Activated CD8-positive, alpha-beta memory T cell treated with anti-CD3 and anti-CD28 coated beads for 4 hours (primary cell): ENCODE measurements at places on chromosomes 7 and 10.

- DNase-seq = no peak
Measured at GRCh38 chr7:128265156-128265905, 24.3 kb downstream of the LEP start.

GRCh38 chr10:7855205-7855604 lies 36.9 kb downstream of the TAF3 start:
- no peak for DNase-seq

GRCh38 chr7:77570330-77571011 lies 33.4 kb downstream of the PTPN12 start:
- no peak for DNase-seq

GRCh38 chr10:122521011-122521410 lies 39.5 kb upstream of the DMBT1 start:
- DNase-seq = no peak

DNA sequence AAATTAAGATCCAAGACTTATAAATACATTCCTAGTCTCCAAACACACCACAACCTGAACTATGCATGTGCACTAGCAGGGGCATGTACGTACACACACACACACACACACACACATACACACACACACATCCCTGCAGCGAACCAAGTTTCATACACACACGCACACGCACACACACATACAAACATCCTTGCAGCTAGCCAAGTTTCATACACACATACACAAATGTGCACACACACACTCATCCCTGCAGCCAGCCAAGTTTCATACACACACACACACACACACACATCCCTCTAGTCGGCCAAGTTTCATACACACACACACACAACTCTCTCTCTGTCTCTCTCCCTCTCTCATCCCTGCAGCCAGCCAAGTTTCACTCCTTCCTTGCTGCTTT lies 82.7 kb upstream of the WIPF3 start:
- DNase-seq = no peak

DNA sequence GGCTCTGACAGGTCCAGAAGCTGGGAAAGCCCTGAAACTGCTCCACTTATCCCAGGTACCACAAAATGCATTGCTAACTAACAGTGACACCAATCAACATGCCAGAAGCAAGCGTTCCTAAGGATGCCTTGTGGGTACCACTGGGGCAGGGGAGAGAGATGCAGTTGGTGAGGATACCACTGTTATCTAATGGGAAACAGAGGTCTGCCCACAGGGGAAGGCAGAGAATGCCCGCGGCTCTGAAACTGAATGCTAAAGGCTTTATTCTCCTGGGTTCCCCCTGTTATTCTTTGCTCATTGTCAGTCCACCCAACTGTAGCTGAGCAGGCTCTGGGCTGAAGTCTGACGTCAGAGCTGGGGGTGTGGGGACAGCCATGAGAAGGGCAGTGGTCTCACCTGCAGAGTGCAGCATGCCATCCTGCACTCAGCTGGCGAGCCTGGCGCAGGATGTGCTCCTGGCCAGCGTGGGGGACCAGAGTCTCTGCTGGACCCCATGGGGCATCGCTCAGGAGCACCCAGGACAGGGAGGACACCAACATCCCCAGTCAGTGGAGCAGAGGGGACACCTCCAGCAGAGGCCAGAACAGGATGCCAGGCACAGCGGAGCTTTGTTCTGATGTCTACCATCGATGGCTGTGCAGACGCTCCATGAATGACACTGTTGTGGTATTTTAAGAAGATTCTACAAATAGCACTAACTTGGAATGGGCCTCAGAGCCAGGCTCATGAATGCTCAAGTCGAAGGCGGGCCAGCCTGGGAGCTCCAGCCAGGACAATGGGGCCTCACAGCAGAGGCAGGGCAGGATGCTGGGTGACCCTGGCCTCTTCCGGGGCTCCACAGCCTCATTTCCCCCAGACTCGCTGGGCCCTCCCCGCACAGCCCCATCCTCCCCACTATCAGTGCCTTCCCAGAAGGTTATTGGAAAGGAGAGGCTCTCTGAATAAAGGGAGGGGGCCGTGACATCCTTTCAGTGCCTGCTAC lies 95.8 kb downstream of the ARHGAP22 start:
- DNase-seq = no peak

DNA sequence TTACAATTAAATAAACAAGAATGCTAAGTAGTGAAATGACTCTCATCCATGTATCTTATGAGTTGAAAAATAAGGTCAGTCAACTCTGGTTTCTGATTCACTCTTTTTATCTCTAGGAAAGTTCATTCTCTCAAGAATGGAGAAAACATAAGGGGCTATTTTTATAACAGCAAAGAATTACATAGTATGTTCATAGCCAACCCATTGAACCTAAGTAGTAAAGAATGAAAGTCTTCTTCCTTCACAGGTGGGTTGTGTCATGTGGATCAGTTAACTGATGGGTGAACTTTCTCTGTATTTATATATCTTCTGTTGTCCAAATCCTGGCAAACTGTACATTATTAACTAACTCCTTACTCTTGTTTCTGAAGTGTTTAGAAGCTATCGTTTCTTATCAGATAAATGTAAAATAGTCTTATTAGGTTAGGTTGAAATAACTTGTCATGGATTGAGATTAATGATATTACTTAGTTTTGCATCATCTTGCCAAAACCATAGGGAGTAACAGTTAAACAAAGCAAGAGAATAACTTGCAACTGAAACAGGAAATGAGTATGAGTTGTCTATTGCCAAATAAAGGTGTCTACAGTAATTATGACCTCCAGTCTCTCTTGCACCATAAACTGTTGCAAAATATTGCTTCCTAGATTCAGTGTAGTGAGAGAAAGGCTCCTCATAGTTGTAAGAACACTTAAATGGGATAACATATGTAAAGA lies 86.8 kb downstream of the ANKRD7 start:
- no peak for DNase-seq

- no peak for DNase-seq
Measured at GRCh38 chr7:155009570-155010157, 6.7 kb upstream of the PAXIP1 start.

DNA sequence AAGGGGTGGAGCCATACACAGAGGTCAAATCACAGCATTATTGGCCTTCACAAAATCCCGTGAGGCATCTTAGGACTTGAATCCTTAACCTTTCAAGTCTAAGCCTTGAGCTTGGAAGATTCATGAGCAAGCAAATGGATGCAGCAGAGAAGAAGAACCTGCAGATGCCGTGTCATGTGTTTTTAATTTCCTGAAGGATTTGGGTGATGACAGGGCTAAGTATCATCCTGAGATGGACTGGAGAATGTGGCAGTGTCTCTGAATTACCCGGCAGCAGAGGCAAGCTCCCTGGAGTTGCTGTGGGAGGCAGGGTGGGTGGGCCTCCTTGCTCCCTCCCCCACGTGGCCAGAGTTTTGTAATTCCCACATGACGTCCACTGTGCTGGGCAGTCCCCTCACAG lies 50.8 kb downstream of the GCC1 start:
- DNase-seq = no peak

GRCh38 chr7:155398944-155399343 lies 59.0 kb upstream of the EN2 start:
- DNase-seq = no peak

DNA sequence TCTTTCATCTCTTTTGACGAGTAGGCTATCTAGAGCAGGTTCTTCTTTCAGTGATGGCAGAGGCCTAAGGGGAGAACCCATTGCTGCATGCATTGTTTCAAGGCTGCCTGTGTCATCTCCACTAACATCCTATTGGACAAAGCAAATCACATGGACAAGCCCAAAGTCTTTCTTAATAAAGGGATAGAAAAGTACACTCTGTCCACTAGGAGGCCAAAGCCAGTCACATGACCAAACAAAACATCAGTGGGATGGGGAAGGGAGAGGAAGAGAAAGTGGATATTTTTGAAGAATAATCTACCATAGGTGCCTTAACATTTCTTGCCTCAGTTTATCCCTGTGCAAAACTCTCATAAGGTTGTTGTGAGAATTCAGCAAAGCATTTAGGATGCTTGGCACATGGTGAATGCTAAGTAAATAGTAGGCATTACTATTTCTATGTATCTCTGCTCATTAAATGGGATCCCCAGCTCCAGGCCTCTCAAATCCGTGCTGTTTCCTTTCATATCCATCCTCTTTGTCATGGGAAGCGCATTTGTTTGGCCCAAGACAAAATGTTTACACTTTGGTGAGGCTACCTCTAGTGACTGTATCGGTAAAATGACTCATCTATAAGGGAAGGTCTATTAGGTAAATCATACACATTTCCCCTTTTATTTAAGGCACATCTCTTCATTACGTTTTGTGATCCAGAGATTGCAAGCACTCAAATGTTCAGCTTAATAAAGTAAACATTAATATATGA lies 16.7 kb upstream of the CADPS2 start:
- no peak for DNase-seq

GRCh38 chr10:124149189-124150042 lies 56.0 kb upstream of the CHST15 start:
- no peak for DNase-seq

DNA sequence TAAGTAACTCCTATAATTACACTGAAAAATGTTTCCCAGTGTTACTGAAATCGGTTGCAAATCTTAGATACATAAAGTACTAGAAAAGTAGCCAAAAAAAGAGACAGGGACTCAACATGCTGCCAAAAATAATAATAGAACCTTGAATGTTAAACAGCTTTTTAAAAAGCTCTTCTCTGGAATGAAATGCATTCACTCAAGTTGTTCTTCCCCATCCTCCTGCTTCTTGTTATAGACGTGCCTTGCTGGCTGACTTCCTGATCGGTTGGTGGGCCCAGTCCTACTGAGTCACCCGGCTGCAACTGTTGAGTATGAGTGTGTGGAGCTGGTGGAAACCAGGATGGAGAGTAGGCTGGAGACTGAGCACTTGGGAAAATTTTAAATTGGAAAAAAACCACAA lies 30.6 kb upstream of the RAPGEF5 start:
- no peak for DNase-seq

DNA sequence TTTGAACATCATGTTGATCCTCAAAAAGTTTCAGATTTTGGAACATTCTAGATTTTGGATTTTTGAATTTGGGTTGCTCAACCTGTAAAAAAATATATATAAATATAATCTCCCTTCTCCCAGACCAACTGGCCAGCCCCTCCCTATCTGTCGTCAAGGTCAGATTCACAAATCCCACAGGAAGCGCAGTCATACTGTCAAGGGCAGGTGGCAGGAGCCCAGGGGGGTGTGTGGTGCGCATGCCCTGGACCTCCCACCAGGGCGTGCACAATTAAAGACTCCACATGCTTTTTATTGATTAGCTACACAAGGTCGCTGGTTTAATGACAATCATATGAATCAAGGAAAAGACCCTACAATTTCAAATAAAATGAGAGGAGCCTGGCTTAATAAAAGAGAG lies 77.0 kb upstream of the EEPD1 start:
- no peak for DNase-seq

GRCh38 chr10:34360984-34361383 lies 454.1 kb downstream of the PARD3 start:
- DNase-seq = no peak

GRCh38 chr10:95618101-95618500 lies 38.4 kb downstream of the ALDH18A1 start:
- no peak for DNase-seq

DNA sequence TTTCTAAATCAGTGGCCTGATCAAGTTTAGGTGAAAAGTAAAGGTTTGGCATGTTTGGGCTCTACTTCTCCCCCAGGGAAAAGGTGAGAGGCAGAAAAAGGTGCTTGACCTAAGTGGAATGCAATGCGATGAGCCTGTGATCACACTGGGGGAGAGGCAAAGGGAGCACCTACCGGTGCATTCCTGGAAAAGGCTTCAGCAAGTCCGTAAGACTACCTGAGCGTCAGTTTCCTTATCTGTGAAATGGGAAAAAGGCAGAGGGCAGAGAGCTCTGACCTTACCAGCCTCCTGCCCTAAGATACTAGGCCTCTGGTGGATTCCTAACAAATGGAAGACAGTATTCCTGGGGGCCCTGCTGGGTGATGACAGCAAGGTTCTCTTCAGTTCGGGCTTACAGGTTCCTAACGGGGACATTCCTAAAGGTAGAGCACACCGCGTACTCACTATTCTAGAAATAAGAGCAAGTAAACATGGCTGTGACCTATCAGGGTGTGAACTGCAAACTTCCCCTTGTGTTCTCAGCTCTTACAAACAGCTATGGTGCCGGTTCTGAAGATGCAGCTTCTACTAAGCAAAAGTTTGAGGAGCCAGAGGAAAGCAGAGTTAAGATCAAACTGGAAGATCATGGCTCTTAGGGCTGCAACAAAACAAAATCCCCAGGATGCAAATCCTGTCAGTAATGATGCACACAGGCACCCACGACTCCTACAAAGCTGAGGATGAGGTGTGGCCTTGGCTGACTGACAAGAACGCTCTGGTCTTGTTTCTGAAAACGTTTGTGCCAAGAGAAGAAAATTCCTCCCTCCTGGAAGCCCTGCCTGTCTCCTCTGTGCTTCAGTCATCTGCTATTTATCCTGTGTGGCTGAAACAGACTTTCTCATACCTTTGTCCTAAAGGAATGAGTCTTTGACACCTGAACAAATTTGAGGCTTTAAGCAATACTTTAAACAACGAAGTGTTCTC lies 13.3 kb upstream of the ACSL5 start:
- no peak for DNase-seq

DNA sequence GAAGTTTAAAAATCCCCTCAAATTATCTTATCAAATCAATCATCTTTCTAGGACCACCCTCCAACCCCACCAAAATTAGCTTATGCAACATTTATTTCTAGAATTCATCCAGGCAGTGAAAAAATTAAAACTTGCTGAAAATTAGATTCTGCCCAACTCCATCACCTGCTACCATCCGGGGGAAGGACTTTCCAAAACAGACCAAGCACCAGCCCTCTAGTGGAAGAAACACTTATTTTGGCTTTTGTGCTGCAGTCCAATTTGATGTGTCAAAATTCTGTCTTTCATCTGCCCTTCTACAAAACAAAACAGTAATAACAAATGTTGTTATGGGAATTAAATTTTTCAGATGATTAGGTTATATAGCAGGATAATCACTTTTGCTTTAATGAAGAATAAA lies 35.1 kb downstream of the GCC1 start:
- no peak for DNase-seq

DNA sequence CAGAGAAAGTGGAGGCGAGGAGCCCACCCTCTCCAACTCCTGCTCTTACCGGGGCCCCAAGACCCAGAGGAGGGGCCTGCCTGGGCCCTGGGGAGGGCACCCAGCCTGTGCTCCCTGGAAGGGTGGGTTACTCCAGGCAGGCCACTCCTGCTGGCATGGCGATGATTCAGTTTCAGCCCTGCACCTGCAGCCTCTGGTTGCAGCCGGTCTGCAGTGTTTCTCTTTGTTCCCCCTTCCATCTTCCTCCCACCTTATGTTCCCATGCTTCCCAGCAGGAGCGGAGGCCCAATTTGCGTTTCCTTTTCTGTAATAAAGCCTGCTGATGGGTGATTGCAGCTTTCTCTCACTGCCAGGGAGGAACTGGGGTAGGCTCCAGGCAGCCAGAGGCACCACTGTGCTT lies 53.2 kb upstream of the FAM20C start:
- DNase-seq = no peak

- DNase-seq = no peak
Measured at GRCh38 chr7:122544463-122544862, 154.5 kb downstream of the RNF133 start.

- peak; percentile 6 for DNase-seq
Measured at GRCh38 chr10:31353574-31353973, 34.6 kb downstream of the ZEB1 start.
